GM12864 (cell line): ENCODE measurements at places on chromosomes 12 and 14.

DNA sequence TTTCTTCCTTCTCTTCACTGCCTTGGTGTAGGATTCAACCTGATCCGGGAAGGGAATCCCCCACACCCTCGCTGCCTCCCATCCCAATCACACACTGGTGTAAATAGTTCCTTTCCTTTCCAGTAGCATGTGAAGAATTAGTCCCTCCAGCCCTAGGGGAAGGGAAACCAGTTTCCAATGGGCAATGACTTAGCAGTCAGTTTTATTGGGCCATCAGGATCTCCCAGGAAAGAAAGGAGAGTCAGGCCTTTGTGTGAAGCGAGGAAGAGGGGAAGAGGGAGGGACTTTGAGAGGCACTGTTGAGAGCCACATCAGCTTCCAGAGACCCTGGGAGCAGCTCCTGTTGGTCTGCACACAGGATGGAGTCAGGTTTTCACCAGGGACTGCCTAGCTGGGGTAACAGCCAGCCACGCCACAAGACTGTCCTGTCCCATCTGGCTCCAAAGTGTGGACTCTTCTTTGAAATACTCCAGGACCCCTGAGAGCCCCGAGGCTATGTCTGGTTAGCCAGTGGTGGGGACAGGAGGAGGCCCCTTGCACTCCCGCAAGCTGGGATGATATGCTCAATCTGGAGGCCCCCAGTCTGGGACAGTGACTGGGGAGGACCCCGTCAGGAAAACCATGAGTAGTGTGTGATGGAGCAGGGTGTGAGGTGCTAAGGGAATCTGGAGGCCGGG lies 27.9 kb downstream of the MOAP1 start:
- DNase-seq: no peak

GRCh38 chr14:106459971-106460730 lies 933.8 kb downstream of the TMEM121 start:
- DNase-seq: no peak

DNA sequence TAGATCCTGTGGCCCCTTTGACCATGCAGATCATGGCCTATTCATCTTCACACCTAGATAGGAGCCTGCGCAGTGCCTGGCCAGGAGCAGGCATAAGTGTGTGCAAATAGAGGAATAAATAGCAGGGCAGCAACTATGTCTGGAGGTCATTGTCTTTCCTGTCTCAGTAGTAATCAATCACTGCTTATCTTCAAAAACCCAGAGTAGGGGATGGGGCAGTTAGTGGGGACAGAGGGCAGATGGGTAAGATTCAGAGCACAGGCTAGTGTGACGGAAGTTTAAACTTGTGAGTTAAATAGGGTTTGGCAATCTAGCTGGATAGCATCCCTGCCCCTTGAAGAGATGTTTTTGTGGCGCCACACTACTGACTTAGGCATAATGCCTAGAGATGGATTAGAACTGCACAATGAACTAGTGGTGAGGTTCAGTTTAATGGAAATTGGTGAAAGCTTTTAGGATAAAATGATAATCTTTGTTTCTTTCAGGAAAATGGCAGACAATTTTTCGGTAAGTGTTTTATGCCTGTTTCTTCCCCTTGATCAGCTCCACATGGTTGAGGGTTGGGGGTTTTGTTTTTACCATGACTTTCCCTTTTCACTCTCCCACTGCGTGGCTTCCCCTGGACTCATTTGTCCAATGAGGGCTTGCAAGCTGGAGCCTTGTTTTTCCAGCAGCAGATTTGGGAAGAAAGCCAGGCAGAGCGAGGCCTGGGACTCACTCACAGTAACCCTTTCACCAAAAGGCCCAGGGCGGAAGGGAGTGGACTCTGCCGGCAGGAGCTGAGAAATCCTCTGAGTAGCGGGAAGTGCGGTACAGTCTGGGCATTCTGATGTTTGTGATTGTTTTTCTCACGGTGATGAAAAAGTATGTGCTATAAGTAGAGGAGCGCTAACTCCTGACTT lies 8.1 kb downstream of the LGALS3 start:
- no peak for DNase-seq

- no peak for DNase-seq
These were observed 55.5 kb downstream of the FAM222A start for GRCh38 chr12:109768901-109769670.

- no peak for DNase-seq
These were observed 62.5 kb downstream of the MAPKAPK5 start for GRCh38 chr12:111904446-111904975.

DNA sequence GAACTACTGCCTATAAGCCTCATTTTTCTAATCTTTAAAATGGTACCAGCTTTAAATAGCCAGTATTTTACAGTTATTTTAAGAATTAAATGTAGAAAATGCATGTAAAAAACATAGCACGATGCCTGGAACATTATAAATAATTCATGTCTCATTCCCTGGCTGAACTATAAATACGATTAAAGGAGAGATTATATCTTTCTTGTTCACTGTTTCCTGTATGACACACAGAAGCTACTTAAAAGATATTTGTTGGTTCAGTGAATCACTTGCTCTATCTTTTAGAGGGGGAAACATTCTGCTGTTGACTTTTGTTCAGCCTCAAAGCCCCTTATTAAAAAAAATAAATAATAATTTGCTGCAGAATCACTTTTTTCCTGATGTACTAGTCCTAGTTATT lies 406.9 kb downstream of the LRFN5 start:
- no peak for DNase-seq

GRCh38 chr12:46933947-46934346 lies 108.2 kb upstream of the SLC38A4 start:
- DNase-seq: no peak

DNA sequence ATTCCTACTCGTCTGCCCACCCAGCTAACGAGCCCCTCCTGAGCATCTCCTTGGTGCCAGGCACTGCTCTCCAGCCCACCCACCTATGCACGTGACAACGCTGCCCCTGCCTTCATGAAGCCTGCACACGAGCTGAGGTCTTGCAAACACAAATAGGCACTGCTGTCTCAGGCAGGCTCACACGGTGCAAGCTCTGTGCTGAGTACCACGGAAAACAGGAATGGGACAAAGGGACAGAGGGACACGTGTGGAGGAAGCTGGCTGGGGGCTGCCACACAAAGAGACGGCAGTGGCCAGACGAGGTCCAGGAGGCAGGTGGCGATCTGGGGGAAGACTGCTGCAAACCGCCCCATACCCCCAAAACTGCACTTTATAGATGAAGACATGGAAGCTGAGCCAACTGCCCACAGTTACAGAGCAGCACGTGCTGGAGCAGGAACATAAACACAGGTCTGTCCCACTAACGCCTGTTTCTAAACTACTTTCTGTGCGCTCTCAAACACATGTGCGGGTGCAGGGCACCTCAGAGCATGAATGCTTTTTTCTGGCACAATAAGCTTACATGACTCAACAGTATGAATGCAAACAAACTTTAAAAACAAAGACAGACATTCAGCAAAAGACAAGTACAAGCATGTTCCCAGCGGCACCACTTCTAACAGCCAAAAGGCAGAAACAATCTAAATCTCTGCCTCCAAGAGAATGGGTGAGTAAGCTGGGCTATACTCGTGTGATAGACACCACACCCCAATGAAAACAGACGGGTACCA lies 64.5 kb downstream of the AMN start:
- DNase-seq: no peak

DNA sequence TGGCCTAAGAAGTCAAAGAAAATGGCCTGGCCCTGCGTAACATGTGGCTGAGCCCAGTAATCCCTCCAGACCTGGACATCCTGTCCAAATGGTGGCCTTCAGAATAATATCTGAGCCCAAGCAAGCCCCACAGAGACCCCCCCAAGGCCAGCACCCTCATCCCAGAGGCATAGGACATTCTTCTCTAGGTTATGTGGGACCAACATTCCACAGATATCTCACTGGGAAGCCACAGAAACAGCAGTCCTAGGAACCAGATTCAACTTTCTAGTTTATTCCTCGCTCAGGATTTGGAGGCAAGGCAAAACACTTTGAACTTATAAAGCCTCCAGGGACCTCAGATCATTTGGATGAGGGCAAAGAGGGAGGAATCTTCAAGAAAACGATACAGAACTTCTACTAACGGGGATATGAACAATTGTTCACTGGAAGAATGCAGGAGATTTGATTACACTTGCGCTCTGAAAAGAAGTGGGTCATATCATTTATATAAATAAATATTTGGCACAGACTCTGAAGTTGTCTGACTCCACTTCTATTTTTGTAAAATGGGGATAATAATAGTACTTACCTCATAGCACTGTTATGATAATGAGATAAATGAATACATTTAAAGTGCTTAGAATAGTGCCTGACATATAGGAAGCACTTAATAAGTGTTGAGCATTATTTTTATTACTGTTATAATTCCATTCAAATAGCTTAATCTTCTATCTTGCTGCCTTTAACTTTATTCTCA lies 171.5 kb downstream of the NUAK1 start:
- no peak for DNase-seq

GRCh38 chr12:80593766-80594165 lies 113.7 kb upstream of the MYF6 start:
- no peak for DNase-seq

DNA sequence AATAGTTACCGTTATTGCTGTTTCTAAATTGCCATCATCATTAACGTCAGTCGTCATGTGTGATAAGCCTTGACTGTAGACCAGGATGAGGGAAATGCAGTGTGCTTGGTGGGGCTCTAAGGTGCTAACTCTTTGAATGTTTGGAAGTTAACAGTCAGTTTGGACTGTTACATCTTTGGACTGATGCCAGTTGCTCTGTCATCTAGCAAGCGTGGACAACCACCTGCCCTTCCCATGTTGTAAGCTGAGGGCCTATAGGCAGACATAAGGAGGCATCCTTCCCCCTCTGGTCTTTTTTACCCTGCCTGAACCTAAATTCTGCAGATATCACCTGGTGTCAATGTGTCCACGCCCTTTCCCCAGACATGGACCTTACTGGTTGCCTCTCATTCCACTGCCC lies 94.4 kb downstream of the PPP2R5C start:
- no peak for DNase-seq

GRCh38 chr12:14216405-14217294 lies 148.8 kb upstream of the ATF7IP start:
- DNase-seq: no peak

- no peak for DNase-seq
These were observed 42.2 kb upstream of the KTN1 start for GRCh38 chr14:55537782-55538181.

GRCh38 chr14:56333359-56334292 lies 215.4 kb downstream of the PELI2 start:
- no peak for DNase-seq

DNA sequence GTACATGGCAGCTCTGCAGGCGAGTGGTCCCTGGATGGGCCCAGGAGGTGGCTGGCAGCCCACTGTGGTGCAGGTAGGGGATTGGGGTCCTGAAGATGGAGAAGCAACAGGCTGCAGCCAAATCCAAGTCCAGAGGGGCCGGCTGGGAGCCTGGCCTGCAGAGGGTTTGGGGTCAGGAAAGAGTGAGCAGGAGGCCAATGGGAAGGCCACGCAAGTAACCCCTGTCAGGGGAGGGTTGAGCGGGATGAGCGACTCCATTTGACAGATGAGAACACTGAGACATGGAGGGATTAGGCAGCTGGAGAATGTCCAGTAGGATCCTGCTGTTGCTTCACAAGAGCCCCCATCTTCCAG lies 136.0 kb downstream of the BCL11B start:
- DNase-seq: no peak

GRCh38 chr12:66119229-66119869 lies 11.2 kb downstream of the LLPH start:
- no peak for DNase-seq

- no peak for DNase-seq
These were observed 126.0 kb upstream of the FRMD6 start for GRCh38 chr14:51525739-51526138.

- DNase-seq: no peak
These were observed 3.6 kb downstream of the TNFAIP2 start for GRCh38 chr14:103126873-103127304.

GRCh38 chr14:58479975-58480374 lies 52.5 kb downstream of the KIAA0586 start:
- no peak for DNase-seq

- DNase-seq: no peak
These were observed 1.9 kb upstream of the SEL1L start for GRCh38 chr14:81535396-81536164.

DNA sequence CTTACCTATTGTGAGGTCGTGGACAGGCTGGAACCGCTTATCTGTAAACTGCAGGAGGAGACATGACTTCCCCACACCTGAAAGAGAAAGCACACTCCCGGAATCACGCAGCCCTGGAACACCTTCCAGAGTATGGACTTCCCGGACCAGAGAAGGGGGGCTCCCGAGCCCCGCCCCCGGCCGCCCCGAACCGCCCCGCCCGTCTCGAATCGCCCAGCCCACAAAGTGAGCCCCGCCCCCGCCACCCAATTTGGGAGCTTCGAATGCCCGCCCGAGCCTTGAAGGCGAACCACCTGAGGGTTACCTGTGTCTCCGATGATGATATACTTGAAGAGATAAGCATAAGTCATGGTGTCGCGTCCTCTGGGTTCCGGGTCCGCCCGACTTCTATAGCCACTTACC lies 235 bp downstream of the RAB2B start:
- no peak for DNase-seq
